Pulmonary artery endothelial cell (primary cell): ENCODE measurements at places on chromosomes 3 and 15. TPM values are rescaled to one million over a fixed set of nuclear protein-coding genes. Genes with fewer than 3 reads are reported as not detected.

The GP5 gene
- 0.07 TPM in 2 replicates for total RNA-seq

DNA sequence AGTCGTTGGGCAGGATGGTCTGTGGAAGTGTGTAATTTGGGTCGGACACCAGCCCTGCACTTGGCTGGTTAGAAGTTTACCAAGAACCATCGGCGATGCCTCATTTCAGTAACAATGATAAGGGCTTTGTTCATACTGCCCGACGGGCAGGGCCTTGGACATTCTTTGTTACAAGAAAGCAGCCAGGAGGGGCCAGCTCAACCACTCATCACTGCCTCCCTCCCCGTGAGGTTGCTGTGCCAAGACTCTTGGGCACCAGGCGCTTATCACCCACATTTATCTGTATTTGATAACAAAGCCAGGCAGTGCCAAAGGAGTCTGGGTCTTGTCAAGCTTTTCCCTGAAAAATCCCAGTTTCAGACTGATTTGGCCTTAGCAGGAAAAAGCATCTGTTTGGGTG is 235.0 kb downstream of the ADAMTS17 start:
- DNase-seq, result no peak

- DNase-seq, result no peak
These were observed 36.5 kb downstream of the GMNC start for GRCh38 chr3:190826018-190826417.

- DNase-seq, result no peak
These were observed 487.5 kb upstream of the WNT5A start for GRCh38 chr3:55974421-55975165.

The ROPN1 gene
- total RNA-seq, result not detected in 2 replicates

DNA sequence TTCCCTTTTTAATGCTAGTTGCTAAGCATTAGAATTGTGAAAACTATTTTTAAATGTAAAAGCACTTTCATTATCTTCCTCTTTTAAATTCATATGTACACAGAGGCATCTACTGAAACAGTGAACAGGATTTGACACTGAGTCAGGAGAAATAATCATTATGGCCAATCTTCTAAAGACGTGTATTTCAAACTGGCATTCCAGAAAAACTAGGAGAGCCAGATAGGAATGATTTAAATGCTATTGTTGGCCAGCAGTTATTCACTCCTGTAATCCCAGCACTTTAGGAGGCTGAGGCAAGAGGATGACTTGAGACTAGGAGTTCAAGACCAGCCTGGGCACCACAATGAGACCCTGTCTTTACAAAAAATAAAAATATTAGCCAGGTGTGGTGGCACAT is 67.6 kb upstream of the RAP2B start:
- no peak for DNase-seq

GRCh38 chr3:186502138-186502948 is 41.8 kb downstream of the CRYGS start:
- no peak for DNase-seq

GRCh38 chr3:68363796-68364195 is 568.6 kb downstream of the TAFA4 start:
- no peak for DNase-seq

GRCh38 chr15:88512078-88512477 is 34.4 kb downstream of the DET1 start:
- DNase-seq, result no peak

GRCh38 chr15:41930221-41930866 is 36.5 kb upstream of the SPTBN5 start:
- DNase-seq, result peak; percentile 39

The PARP15 gene
- total RNA-seq, result 0.07 and 0.25 TPM in 2 replicates

The CFAP161 gene
- 0.26 and 0.78 TPM in 2 replicates for total RNA-seq

- no peak for DNase-seq
These were observed 180.9 kb downstream of the SUCNR1 start for GRCh38 chr3:152054315-152054714.

GRCh38 chr3:93981649-93982048 is 1.7 kb downstream of the ARL13B start:
- no peak for DNase-seq

GRCh38 chr3:164208048-164208447 is 870.2 kb downstream of the SI start:
- no peak for DNase-seq

GRCh38 chr3:25350725-25351114 is 77.3 kb upstream of the RARB start:
- DNase-seq, result no peak
